ENCODE measurements at places on chromosomes 11 and 22. TPM values are rescaled to one million over a fixed set of nuclear protein-coding genes. Genes with fewer than 3 reads are reported as not detected.

DNA sequence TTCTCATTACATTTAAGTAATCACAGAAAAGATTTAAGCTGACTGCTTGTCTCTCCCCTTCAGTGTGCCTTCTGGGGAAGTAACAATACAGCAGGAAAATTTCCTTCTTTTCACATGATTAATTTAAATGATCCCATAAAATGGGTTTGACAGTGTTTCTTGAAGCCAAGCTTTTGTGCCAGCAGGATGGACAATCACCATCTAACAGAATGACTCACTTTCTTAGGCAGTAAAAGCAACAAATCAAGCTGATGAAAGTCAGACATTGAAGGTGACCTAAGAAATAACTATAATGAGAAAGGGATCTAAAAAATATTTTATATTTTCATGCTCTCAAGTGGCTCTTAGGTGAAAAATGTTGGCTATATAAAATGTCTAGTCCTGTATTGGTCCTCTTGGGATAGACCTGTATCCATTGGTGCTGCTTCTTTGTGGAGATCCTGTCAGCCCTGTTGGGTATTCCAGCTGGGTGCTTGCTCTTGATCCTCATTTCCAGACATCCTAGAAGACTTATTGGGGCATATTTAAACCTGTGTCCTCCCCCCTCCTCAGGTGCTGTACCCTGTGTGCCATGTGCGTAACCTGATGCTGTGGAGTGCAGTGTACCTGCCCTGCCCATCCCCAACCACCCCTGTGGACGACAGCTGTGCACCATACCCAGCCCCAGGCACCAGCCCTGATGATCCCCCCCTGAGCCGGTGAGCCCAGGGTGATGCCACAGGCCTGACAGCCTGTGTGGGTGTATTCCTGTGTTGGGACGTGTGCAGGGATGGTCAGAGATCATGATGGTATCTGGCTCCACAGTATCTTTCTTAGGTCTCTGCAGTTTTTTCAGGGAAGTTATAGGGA is 62.7 kb upstream of the HORMAD2 start:
- peaks cover 43% of the 10 kb centered on the region for H3K36me3 ChIP-seq
- H3K4me1 ChIP-seq = no peaks in the 10 kb centered on the region
- no peak overlapping the region for H3K27ac ChIP-seq
- H3K4me3 ChIP-seq = no peak overlapping the region
- H3K27me3 ChIP-seq = no peaks in the 10 kb centered on the region

DNA sequence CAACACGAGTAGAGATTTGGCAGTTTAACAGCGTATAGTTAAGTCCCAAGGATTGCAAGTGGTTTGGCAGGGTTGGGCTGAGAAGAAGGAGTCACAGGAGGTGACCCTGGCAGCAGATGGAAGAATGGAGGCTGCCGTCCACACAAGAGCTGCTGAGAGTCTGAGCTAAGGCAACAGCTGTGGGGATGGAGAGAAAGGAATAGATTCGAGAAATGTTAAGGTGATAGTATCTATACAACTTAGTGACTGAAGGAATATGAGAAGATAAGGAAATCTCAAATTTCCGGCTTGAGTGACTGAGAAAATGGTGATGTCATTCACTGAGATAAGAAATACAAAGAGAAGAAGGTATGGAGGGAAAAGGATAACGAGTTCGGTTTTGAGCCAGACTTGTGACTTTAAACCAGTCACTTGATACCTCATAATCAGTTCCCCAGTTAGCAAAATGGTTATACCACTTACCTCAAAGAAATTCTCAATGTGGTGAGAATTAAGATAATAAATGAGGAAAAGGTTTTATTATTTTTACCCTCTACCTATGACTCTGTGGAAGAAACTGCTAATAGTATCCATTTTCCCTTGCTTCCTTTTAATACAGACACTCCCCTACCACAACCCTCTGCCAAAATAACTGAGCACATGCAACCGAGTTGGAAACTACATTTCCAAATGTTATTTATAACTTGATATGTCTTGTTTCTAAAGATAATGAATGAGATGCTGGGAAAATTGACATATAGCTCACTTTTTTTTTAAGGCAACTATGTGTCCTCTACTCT is 30.7 kb downstream of the FAM168A start:
- DNase-seq = no peak
- H3K27ac ChIP-seq = no peak overlapping the region
- no peaks in the 10 kb centered on the region for H3K27me3 ChIP-seq

DNA sequence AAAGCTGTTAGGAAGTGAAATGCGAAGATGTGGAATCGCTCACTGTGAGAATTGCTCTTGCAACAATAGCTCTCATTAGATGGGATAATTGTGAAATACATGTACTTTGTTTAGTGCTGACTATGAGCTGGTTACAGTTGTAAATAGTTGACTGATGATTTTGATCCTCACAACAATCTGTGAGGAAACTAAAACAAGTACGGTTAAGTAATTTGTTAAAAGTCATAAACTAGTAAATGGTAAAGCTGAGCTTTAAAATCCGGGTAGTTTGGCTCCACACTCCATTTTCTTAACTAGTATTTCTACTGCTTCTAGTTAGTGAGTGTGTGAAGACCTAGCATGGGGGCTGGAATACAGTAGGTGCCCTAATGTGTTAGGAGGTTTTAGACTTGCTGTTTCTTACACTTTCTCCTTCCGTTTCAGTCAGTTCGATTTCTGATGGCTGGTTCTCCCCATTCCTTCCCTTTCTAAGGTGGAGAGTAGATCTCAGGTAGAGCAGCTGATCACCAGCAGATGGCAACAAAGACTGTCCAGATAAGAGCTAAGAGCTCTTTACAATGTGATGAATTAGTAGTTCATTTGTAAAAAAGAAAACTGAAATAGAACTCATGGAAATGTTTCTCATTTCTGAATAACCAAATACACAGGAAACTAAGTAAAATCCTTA is 16.3 kb upstream of the CYP2R1 start:
- no peak overlapping the region for H3K27ac ChIP-seq
- DNase-seq = no peak
- H3K4me1 ChIP-seq = peaks cover 2% of the 10 kb centered on the region

SPI1 gene
- 14.2 TPM for total RNA-seq

FGF19 gene
- total RNA-seq = not detected

NCAM1 gene
- total RNA-seq = 2.1 TPM

CNGA4 gene
- not detected for total RNA-seq

TREH gene
- not detected for total RNA-seq

BET1L gene
- total RNA-seq = 23.3 TPM

IGLL5 gene
- 1.3 TPM for total RNA-seq

Data from liver (tissue), 10 donors.